Amniotic epithelial cell (primary cell): ENCODE measurements at places on chromosomes 16 and 17.

GRCh38 chr17:36921095-36921851 is 16.0 kb upstream of the LHX1 start:
- DNase-seq, result peak; percentile 89

GRCh38 chr16:14133907-14134306 is 62.8 kb downstream of the MRTFB start:
- DNase-seq, result no peak

- no peak for DNase-seq
Observed at GRCh38 chr16:58038219-58038641, 12.7 kb downstream of the MMP15 start.

- DNase-seq, result no peak
Observed at GRCh38 chr17:37146086-37147064, 197.6 kb downstream of the AATF start.

GRCh38 chr16:22353933-22354541 is 20.4 kb downstream of the CDR2 start:
- DNase-seq, result no peak

DNA sequence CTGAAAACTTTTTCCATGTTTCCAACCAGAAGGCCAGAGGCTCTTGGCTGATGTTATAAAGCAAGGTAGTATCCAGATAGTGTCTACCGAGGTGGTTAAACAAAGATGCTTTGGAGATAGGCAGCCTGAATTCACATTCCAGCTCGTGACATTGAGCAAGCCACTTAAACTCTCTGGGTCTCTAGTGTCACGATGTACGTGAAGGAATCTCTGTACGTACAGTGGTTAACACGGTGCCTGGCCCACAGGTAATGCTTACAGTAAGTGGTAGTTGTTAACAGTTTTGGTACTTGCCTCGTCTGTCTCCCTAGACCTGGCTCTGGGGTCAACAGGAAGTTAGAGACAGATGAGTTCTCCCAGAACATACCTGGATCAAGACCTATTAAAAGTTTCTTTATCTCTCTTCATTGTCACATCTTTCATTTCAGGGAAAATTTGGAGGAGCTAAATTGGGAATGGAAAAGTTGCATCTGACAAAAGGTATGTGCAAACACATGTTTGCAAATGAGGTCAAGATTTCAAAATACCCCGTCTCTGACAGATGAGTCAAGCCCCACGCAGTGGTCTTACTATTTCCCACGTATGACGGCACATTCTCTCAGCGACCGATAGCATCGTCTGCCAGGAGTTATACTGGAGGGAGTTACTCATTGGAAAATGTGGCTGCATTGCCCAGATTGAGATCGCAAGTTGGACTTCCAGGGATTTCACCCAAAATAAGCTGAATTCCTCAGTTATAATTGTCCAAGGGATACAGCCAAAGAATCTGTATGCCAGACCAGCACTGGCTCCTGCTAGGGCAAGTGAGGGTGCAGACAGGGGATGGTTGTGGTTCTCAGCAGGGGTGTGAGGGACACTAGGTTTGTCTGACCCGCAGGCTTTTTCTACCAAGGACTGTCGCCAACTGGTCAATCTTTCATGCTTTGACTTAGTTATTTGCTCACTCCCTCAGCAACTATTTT is 18.9 kb upstream of the MYH10 start:
- peak; percentile 98 for DNase-seq
